Aorta (tissue), 5 donors: ENCODE measurements at places on chromosomes 6 and 20. TPM values are rescaled to one million over a fixed set of nuclear protein-coding genes. Genes with fewer than 3 reads are reported as not detected.
A peak's percentile ranks its signal among the peaks of the same experiment; 100 is the strongest.

Gene SERPINB6
- 111 TPM for total RNA-seq

GRCh38 chr6:110488606-110489190 lies 12.3 kb upstream of the SLC22A16 start:
- DNase-seq: no peak

- no peak for DNase-seq
Measured at GRCh38 chr20:56870271-56870670, 241.2 kb downstream of the TFAP2C start.

- DNase-seq: peak; percentile 69
Measured at GRCh38 chr6:10720265-10720959, 2.5 kb upstream of the TMEM14C start.

- DNase-seq: peak; percentile 86
Measured at GRCh38 chr6:109308018-109308492, 74.2 kb downstream of the CD164 start.
